EH (cell line): ENCODE measurements at places on chromosomes 1 and 21.

GRCh38 chr21:18424276-18424675 lies 20.7 kb upstream of the TMPRSS15 start:
- DNase-seq: no peak

DNA sequence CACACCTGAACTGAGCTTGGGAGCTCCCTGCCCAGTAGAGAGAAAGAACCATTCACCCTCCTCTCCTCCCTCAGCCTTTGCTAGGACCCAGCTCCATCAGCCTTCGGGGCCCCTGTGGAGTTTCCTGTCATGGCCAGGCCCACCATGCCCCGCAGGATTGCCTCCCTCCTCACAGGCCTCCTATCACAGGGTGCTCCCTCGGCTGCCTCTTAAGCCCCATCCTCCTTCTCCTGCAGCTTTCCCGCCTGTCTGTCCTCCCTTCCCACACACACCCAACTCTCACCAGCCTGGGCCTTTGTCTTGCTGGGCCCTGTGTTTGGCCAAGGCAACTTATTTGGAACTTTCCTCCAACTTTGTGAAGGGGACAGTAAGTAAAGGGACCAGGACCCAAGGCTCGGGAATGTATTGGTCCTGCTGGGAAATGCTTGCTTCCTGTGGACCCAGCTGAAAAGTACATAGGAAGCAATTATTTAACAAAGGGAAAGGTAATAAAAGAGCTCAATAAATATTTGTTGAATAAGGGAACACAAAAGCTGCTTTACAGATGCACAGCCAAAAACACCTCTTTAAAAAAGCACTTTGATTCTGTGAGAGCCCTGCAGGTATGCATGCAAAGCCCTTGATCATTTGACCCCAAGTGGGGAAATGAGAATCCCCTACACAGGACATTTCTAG lies 31.6 kb upstream of the TENT5C start:
- DNase-seq: no peak

DNA sequence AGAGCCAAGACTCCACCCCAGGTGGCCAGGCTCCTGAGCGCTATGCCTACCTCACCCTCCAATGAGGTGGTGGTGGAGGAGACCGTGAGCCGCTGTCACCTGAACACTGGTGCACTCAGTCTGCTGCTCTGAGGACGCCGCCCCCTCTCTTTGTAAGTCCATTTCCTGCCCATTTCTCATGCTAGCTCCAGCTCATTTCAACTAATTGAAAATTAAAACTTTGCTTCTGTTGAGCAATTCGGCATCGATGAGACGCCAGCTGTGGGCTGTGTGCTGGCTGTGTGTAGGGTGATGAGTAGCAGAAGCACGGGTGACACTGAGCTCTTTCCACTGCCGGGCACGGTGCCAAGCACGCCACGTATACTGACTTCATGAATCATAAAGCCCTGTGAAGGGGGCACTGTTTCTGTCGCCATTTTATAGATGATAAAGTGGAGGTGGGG lies 11.2 kb downstream of the TNFRSF1B start:
- DNase-seq: peak; percentile 81

- no peak for DNase-seq
These were observed 189.0 kb downstream of the URB2 start for GRCh38 chr1:229815076-229815475.

DNA sequence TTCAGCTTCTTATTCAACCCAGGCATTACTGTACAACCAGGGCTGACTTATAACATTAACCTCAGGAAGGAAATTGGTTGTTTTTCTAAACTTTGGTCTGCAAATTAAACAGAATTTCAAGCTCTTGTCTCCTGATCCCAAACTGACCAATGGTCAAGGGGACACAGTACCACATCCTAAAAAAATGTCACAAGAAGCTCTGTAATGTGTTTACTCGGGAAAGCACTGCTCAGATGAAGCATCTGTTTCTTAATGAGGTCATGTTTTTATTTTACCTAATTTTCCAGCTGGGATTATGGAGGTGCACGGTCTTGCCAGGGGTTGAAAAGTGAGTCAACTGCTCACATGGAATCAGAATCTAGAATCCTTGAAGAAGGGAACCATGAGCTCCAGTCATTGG lies 18.7 kb downstream of the ADAMTS5 start:
- DNase-seq: peak; percentile 50

GRCh38 chr1:48725341-48726046 lies 51.2 kb downstream of the BEND5 start:
- no peak for DNase-seq

GRCh38 chr1:55572878-55573734 lies 357.9 kb upstream of the USP24 start:
- peak; percentile 88 for DNase-seq

DNA sequence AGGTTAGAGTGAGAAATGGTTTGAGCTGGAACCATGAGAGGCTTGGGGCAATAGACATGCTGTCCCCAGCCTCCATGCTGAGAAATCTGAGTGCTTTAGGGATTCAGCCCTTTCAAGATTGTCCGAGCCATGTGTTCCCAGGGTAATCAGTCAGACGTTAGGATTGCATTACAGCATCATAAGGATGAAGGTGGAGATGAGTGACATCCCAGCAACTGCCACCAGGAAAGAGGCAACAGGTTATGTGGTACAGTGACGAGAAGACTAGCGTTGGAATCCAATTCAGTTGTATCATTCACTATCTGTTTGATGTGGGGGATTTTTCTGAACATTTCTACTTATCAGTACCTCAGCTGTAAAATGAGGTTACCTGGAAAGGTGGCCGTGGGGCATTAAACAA lies 1.7 kb downstream of the CAMK1G start:
- DNase-seq: no peak

DNA sequence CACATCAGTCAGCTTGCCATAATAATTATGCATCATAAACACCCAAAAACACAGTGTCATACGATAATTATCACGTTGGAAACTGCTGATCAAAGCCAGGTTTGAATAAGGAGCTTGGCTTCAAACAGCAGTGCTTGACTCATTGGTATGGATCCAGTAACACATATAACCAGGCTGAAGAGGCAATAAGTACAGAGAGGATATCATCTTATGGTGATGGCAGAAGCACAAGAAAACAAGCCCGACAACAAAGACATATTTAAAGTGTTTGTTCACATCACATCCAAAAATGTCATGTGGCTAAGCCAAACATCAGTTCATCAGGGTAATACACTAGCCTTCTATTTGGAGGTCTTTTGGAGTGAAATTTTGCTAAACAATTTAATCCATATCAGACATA lies 389.7 kb downstream of the NCAM2 start:
- DNase-seq: no peak

GRCh38 chr21:20276954-20277353 lies 721.3 kb upstream of the NCAM2 start:
- no peak for DNase-seq

GRCh38 chr1:48202030-48202752 lies 20.3 kb upstream of the SLC5A9 start:
- DNase-seq: peak; percentile 87

DNA sequence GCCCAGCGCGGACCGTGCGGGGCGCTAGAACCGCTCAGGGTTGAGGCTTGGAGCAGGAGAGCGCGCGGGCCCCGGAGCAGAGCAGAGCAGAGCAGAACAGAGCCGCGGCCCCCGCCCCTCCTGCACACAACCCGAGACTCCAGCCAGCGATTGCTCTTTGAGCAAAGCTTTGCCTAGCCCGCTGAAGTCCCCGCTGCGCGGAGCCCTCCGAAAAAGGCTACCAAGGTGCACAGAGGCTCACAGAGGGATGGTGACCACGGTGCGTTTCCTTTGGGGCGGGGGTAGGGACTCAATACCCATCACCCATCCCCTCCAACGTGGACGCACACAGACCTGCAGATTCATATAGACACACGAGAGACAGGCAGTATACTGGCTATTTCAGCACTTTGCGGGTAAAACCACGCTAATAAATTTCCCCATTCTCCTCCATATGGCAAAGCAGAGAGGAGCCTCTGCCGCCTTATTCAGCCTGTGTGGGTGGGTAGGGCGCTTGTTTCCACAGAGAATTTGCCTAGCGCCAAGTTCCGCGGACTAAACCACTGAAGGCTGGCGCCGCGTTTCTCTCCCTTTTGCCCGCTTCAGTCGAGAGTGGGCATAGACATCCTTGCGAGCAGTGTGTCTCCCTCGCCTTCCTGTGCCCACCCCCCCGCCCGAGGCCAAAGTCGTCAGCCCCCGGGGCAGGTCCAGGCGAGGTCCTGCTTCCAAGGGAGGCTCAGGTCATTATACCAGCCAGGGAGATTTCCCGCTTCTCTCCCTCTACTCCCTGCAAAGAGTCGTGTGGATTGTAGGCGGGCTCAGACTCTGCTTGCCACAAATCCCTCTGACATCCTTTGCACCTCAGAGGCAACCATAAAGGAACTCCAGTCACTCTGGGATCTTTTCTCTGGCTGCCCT lies 8.5 kb downstream of the HLX start:
- DNase-seq: peak; percentile 28

GRCh38 chr1:241605146-241605805 lies 34.9 kb downstream of the CHML start:
- DNase-seq: no peak

GRCh38 chr1:62274496-62275485 lies 44.4 kb downstream of the KANK4 start:
- no peak for DNase-seq
